ENCODE measurements at places on chromosomes 2 and 18. TPM values are rescaled to one million over a fixed set of nuclear protein-coding genes. Genes with fewer than 3 reads are reported as not detected.

Gene RIT2
- total RNA-seq = 30.0 TPM

Gene DYNAP
- total RNA-seq = not detected

Gene CRACDL
- 0.94 TPM for total RNA-seq

Gene TPGS2
- total RNA-seq = 158 TPM

Gene ACMSD
- total RNA-seq = not detected

Gene HMSD
- 3.4 TPM for total RNA-seq

Gene GALR1
- 0.31 TPM for total RNA-seq

Gene MAP3K20
- 14.1 TPM for total RNA-seq

Gene CFAP53
- total RNA-seq = 1.6 TPM

Gene CHRNA1
- total RNA-seq = not detected

Gene MAP2
- total RNA-seq = 1,096 TPM

Gene SLC30A3
- total RNA-seq = 0.31 TPM

Gene C2orf66
- total RNA-seq = 1.3 TPM

Gene LINC00305
- not detected for total RNA-seq

Gene CREG2
- 4.7 TPM for total RNA-seq

Gene CCDC178
- 0.31 TPM for total RNA-seq

Gene CDH19
- total RNA-seq = not detected

Gene NT5C1B
- not detected for total RNA-seq

Gene M1AP
- not detected for total RNA-seq

Gene MEP1B
- not detected for total RNA-seq

Gene SOCS6
- 36.9 TPM for total RNA-seq

Gene KRTCAP3
- total RNA-seq = not detected

Gene RAB27B
- 17.2 TPM for total RNA-seq

Gene RAMP1
- total RNA-seq = 2.2 TPM

Gene SPDYA
- 5.0 TPM for total RNA-seq

Gene INHA
- not detected for total RNA-seq

All from parietal lobe (tissue), 2 donors.